ENCODE measurements at places on chromosomes 1 and 21. TPM values are rescaled to one million over a fixed set of nuclear protein-coding genes. Genes with fewer than 3 reads are reported as not detected.

- H3K27me3 ChIP-seq: no peaks in the 10 kb centered on the region
- no peak overlapping the region for H3K4me3 ChIP-seq
- H3K27ac ChIP-seq: no peak overlapping the region
- peak; percentile 56 for DNase-seq
Measured at GRCh38 chr21:17688912-17689874, 76.5 kb upstream of the BTG3 start.

DNA sequence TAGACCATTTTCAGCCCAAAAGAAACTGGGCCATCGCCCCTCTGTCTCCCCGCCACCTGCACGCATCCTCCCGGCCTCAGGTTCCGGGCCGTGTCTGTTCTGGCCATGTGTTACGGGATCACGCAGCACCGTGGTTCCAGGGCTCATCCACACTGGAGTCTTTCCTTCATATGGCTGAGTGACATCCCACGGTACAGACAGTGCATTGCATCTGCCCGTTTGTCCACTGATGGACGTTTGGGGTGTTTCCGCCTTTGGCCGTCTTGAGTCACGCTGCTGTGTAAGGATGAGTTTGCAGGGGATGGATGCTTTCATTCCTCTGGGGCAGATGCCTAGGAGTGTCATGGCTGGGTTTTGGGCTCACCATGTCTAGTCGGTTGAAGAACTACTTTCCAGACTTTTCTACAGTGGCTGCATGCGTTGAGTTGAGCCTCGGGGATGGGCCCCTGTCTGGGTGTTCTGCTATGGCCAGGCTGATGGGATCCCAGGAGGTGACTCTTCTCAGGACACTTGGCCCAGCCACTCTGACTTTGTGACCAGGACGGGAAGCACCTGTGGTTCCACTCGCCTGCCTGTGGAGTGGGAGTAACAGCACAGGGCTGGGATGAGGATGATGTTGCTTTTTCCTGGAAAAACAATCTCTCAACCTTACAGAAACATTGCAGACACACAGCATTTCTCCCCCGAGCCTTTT is 16.8 kb downstream of the RRP1 start:
- H3K36me3 ChIP-seq: peaks cover 6% of the 10 kb centered on the region
- no peaks in the 10 kb centered on the region for H3K27me3 ChIP-seq
- H3K4me3 ChIP-seq: no peak overlapping the region
- H3K27ac ChIP-seq: no peak overlapping the region
- no peaks in the 10 kb centered on the region for H3K4me1 ChIP-seq
- DNase-seq: no peak

- peaks cover 31% of the 10 kb centered on the region for H3K4me1 ChIP-seq
- DNase-seq: no peak
- H3K27ac ChIP-seq: no peak overlapping the region
- no peaks in the 10 kb centered on the region for H3K27me3 ChIP-seq
- peak overlapping the region; percentile 67 for H3K4me3 ChIP-seq
Measured at GRCh38 chr1:43531107-43531905, 623 bp downstream of the PTPRF start.

GRCh38 chr1:156226116-156226538 is 13.3 kb downstream of the PMF1 start:
- no peak for DNase-seq
- no peak overlapping the region for H3K4me3 ChIP-seq
- H3K27me3 ChIP-seq: no peaks in the 10 kb centered on the region
- peaks cover 10% of the 10 kb centered on the region for H3K4me1 ChIP-seq
- H3K36me3 ChIP-seq: peaks cover 9% of the 10 kb centered on the region

Gene IL12RB2
- not detected for total RNA-seq

- no peaks in the 10 kb centered on the region for H3K4me1 ChIP-seq
- no peak overlapping the region for H3K4me3 ChIP-seq
- H3K36me3 ChIP-seq: no peaks in the 10 kb centered on the region
- no peak overlapping the region for H3K27ac ChIP-seq
- no peaks in the 10 kb centered on the region for H3K27me3 ChIP-seq
Measured at GRCh38 chr1:16491056-16491675, 22.9 kb downstream of the RNU1-1 start.

GRCh38 chr1:98468111-98468717 is 193.3 kb upstream of the SNX7 start:
- H3K4me3 ChIP-seq: no peak overlapping the region
- H3K27me3 ChIP-seq: no peaks in the 10 kb centered on the region

DNA sequence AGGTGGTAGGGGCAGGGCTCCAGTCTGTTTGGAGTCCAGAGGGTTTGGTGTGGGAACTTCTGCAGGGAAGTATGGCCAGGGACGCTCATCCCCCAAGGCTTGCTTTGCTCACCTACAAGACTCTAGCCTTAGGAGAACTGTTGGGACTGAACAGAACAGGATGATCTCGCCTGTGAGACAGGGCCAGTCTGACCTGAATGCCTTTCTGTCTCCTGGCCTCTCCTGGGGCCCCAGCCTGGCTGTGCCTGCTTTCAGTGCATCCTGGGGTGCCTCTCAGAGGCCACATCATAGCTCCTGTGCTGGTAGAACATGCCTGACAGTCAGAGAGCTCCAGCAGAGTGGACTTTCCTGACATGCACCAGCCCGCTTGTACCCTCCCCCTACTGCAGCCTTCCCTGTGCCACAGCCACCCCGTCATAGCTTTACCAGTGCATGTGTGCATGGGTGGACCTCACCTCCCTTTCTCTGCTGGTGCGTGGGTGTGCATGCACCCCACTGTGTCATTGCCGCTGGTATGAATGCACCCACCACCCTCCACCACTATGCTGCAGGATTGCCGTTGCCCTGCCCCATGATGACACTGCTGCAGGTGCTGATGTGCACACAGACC is 165.8 kb downstream of the GIPC2 start:
- no peaks in the 10 kb centered on the region for H3K36me3 ChIP-seq
- H3K4me3 ChIP-seq: no peak overlapping the region
- H3K4me1 ChIP-seq: no peaks in the 10 kb centered on the region
- H3K27me3 ChIP-seq: no peaks in the 10 kb centered on the region
- no peak for DNase-seq

DNA sequence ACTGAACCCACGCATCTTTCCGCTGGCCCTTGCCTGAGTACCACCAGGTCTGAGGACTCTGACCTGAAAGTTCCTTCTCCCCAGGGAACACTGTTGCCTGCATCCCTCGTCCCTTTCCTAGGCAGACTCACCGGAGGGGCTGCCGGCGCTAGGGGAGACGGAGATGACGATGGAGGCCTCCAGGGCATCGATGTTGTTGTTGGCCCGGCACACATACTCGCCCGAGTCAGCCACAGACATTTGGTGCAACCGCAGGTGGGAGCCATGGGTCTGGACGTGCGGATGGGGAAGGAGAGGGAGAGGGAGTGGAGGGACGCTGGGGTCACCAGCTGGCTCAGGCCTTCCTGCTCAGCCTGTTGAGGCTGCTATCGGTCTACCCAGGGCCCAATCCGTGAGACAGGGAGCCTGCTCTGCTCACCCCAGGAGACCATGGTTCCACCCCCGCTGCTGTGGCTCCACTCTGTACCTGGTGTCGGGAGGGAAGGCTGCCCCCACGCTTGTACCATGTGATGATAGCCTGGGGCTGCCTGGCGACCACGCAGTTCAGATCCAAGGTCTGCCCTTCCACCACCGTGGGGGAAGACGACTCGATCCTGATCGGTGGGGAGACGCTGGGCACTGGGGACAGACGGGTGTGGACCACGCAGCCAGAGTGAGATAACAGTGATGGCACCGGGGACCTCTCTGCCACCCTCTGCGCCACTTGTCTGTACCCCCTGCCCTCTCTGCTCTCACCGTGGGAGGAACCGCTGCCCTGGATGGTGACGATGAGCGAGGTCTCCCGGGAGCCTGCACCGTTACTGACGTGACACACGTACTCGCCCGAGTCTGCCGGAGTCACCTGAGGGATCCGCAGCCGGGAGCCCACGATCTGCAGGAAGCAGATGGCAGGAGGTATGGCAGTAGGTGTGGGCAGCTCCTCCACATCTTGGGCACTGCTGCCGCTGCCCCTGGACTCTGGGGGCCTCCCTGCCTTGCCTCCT is 35.4 kb downstream of the LDLRAD2 start:
- peaks cover 5% of the 10 kb centered on the region for H3K36me3 ChIP-seq
- H3K27ac ChIP-seq: no peak overlapping the region
- no peaks in the 10 kb centered on the region for H3K27me3 ChIP-seq

Gene NLRP3
- 0.12 TPM for total RNA-seq

- H3K27ac ChIP-seq: no peak overlapping the region
- H3K36me3 ChIP-seq: no peaks in the 10 kb centered on the region
- H3K4me3 ChIP-seq: peak overlapping the region; percentile 9
- peaks cover 24% of the 10 kb centered on the region for H3K4me1 ChIP-seq
- H3K27me3 ChIP-seq: peaks cover 7% of the 10 kb centered on the region
Measured at GRCh38 chr1:182616130-182617013, 12.2 kb upstream of the RGS16 start.

Gene SPRR2B
- not detected for total RNA-seq

Gene TMEM79
- total RNA-seq: 3.2 TPM

GRCh38 chr1:54764922-54765561 is 719 bp upstream of the PARS2 start:
- peak overlapping the region; percentile 63 for H3K4me3 ChIP-seq
- peaks cover 3% of the 10 kb centered on the region for H3K27me3 ChIP-seq
- DNase-seq: no peak
- H3K36me3 ChIP-seq: no peaks in the 10 kb centered on the region
- no peak overlapping the region for H3K27ac ChIP-seq
- H3K4me1 ChIP-seq: no peaks in the 10 kb centered on the region

GRCh38 chr1:167551362-167551761 is 2.2 kb downstream of the CREG1 start:
- no peaks in the 10 kb centered on the region for H3K36me3 ChIP-seq
- DNase-seq: no peak
- H3K4me1 ChIP-seq: peaks cover 9% of the 10 kb centered on the region
- H3K27me3 ChIP-seq: no peaks in the 10 kb centered on the region

Gene MRAP
- total RNA-seq: not detected

- peak overlapping the region; percentile 89 for H3K27ac ChIP-seq
- DNase-seq: peak; percentile 65
- peaks cover 3% of the 10 kb centered on the region for H3K27me3 ChIP-seq
- peak overlapping the region; percentile 61 for H3K4me3 ChIP-seq
Measured at GRCh38 chr1:54488065-54488750, 59.8 kb upstream of the ACOT11 start.

DNA sequence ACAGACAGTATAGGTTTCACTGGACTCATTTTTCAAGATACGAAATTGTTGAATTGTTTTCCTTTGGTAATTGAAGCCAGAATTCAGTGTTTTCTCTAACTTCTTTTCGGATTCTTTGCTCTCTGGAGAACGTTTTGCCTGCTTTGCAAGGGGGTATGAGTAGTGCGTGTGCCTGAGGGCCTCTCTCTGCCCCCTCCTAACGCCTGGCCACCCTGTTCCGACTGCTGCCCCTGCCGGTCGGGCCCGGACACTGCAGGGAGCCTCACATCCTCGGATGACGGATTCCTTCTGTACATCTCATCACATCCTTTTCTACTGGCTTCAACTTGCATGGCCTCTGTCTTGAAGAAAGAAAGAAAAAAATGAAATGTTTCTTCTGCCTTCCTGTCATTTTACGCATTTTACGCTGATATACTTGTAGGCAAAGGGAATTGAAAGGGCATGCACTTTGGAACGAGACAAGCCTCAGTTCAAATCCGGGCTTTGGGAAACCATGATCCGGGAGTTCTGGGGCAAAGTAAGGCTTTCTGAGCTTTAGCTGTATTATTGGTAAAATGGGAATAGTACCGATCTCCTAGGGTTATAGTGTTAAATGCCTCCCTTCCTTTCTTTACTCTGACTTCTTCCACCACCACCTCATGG is 65.1 kb downstream of the DISC1 start:
- peak; percentile 41 for DNase-seq
- no peak overlapping the region for H3K27ac ChIP-seq
- no peaks in the 10 kb centered on the region for H3K27me3 ChIP-seq
- H3K36me3 ChIP-seq: no peaks in the 10 kb centered on the region
- H3K4me1 ChIP-seq: no peaks in the 10 kb centered on the region
- H3K4me3 ChIP-seq: no peak overlapping the region

- no peaks in the 10 kb centered on the region for H3K27me3 ChIP-seq
- peaks cover 20% of the 10 kb centered on the region for H3K4me1 ChIP-seq
- peak; percentile 12 for DNase-seq
- peak overlapping the region; percentile 51 for H3K27ac ChIP-seq
Measured at GRCh38 chr1:37691497-37692077, 729 bp upstream of the CDCA8 start.

Gene PODN
- total RNA-seq: 1.9 TPM

DNA sequence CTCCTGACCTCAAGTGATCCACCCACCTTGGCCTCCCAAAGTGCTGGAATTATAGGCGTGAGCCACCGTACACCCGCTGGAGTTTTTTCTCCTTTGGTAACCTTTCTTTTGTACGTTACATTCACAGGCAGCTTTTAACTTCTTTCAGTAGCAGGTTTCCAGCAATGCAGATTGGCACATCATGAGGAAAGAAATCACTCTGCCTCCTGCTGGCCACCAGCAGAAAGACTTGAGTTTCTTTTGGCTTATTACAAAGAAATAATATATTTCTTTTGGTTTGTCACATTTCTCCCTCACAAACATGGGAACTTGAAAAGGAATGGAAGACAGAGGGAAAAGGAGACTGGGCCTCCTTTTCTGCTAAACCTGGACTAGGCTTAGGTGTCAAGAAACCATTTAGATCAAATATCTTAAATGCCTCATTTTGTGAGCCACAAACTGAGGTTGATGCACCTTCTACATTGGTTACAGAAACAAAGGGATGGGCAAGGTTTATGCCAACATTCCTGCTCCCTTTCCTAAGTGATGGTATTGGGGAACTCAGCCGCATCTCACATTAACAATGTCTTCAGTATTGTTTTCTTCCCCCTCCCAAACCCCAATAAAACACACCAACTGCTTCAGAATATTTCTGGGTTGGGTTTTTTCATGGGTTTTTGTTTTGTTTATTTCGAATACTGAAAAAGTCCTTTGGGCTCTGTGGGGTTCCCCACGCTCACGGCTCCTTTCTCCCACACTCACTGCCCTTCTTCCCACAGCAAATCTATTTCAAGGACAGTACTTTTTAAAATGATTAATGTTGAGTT is 7.7 kb downstream of the ENSA start:
- no peaks in the 10 kb centered on the region for H3K27me3 ChIP-seq
- DNase-seq: peak; percentile 46
- no peak overlapping the region for H3K4me3 ChIP-seq
- H3K4me1 ChIP-seq: peaks cover 14% of the 10 kb centered on the region

GRCh38 chr1:29575826-29576225 is 339.5 kb downstream of the PTPRU start:
- no peak overlapping the region for H3K4me3 ChIP-seq
- peak; percentile 70 for DNase-seq
- no peaks in the 10 kb centered on the region for H3K27me3 ChIP-seq
- peaks cover 23% of the 10 kb centered on the region for H3K4me1 ChIP-seq
- H3K36me3 ChIP-seq: no peaks in the 10 kb centered on the region

Gene DIRAS3
- 0.52 TPM for total RNA-seq

- H3K36me3 ChIP-seq: no peaks in the 10 kb centered on the region
- H3K4me1 ChIP-seq: peaks cover 23% of the 10 kb centered on the region
- peaks cover 7% of the 10 kb centered on the region for H3K27me3 ChIP-seq
- DNase-seq: no peak
- no peak overlapping the region for H3K4me3 ChIP-seq
Measured at GRCh38 chr1:22133247-22133930, 9.5 kb downstream of the WNT4 start.

Gene OR2G6
- total RNA-seq: not detected

Gene C1QTNF12
- total RNA-seq: 3.9 TPM

- H3K27ac ChIP-seq: no peak overlapping the region
- H3K27me3 ChIP-seq: peaks cover 21% of the 10 kb centered on the region
- H3K4me3 ChIP-seq: no peak overlapping the region
- H3K4me1 ChIP-seq: peaks cover 30% of the 10 kb centered on the region
Measured at GRCh38 chr1:151841141-151841540, 1.5 kb upstream of the C2CD4D start.
